GM12891 (cell line): ENCODE measurements at places on chromosomes 6 and 20.
A peak's percentile ranks its signal among the peaks of the same experiment; 100 is the strongest.

- no peak for DNase-seq
Observed at GRCh38 chr6:1473598-1473997, 84.2 kb downstream of the FOXF2 start.

DNA sequence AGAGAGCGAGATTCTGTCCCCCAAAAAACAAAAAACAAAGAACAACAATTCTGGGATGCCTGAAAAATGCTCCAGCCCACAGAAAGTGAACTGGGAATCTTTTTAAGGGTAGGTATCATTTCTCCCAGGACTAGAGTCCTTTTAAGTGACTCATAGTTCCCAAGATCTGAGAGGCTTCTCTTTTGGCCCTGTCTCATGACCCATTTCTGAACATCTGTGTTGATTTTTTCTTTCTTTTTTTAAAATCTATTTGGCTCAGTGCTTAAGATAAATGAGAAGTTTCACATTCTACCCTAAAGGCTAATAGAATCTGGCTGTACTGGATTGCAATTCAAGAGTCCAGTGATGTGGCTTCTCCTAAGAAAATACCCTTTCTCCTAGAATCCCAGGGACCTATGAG, 217.6 kb upstream of the FOXQ1 start:
- no peak for DNase-seq

DNA sequence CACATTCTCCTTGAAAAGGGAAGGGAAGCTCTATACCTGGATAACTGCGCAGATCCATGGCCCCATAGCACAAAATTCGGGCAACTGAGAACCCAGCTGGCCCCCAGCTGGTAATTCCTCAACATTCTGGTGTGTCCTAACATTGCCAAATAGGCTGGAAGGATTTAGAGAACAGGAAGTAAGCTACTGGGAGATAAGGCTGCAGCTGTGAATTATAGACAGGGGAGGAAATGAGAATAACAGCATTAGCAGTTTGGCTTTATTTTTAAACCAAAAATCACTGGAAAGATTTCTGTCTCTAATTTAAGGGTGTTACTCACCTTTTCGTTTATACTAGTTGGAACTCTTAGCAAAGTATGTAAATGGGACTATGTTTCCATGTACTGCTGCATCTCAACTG, 97.2 kb downstream of the TULP4 start:
- no peak for DNase-seq

GRCh38 chr20:63032861-63033793, 26.4 kb upstream of the BHLHE23 start:
- DNase-seq, result no peak

GRCh38 chr6:38056361-38056760, 236.8 kb downstream of the ZFAND3 start:
- no peak for DNase-seq

DNA sequence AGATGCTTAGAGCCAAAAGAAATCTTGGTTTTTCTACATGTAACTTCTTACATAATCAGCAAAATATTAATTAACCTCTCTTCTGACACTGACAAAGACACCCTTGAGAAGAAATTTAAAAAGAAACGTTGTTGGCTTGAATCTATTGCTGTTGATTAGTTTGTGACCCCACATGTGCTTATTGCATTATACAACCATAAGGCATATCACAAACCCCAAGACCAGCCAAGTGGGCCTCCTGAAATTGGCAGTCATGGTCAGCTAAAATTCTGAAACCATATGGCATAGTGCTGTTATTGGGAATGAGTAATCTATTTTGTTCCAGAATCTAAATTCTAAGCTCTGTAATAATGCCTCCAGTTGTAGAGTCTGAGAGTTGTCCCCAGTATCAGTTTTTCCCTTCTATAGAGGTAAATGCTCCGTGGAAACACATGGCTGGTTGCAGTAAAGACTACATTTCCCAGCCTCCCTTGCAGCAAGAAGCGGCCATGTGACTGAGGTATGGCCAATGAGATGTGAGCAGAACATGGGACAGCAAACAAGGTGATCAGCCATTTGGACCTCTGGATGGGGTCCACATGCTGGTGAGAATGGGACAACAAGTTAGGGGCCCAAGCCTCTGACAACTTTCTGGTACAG, 42.3 kb upstream of the PTPN1 start:
- DNase-seq, result no peak

- DNase-seq, result no peak
Observed at GRCh38 chr6:159806021-159806458, 6.0 kb downstream of the PNLDC1 start.

GRCh38 chr6:19356692-19357091, 480.5 kb upstream of the ID4 start:
- DNase-seq, result no peak

DNA sequence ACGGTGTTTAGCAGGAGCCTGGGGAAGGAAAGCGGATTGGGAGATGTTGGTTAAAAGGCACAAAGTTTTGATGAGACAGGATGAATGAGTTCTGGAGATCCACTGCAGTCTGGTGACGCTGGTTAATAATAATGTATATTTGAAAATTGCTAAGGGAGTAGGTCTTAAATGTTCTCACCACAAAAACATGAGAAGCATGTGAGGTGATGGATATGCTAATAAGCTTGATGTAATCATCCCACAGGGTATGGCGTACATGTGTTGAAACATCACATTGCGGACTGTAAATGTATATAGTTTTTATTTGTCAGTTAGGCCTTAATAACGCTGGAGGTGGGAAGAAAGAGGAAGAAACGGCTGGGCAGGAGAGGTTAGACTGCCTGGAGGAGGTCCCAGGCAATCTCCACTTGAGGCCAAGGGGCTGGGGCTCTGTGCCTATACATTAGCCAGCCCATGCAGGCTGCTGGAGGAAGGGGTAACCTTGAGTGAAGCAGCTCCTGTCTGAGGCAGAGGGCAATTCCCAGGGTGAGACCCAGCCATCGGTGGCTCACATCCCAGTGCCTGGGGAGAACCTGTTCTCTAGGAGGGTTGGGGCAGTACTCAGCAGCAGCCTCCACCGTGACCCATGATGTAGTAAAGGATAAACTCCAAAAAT, 188.2 kb upstream of the QKI start:
- DNase-seq, result no peak

- no peak for DNase-seq
Observed at GRCh38 chr6:136962661-136963060, 40.6 kb downstream of the SLC35D3 start.

- DNase-seq, result no peak
Observed at GRCh38 chr6:33944686-33945411, 141.0 kb upstream of the MLN start.

DNA sequence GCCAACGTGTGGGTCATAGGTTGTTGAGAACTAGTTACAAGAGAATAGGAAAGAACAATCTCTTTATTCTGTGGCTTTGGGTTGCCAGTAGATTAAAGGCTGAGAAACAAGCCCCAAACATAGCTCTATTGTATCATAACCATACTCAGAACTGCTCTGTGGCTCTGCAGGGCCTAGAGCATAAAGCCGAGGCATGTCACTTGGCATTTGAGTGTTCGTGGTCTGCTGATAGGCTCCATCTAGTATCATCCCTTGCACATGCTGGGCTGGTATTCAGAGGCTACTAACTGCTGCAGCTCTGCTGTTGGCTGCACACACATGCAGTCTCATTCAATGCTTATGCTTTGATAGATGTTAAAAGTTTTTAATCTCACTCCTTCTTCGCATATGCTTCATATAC, 157.9 kb downstream of the OGFRL1 start:
- no peak for DNase-seq

DNA sequence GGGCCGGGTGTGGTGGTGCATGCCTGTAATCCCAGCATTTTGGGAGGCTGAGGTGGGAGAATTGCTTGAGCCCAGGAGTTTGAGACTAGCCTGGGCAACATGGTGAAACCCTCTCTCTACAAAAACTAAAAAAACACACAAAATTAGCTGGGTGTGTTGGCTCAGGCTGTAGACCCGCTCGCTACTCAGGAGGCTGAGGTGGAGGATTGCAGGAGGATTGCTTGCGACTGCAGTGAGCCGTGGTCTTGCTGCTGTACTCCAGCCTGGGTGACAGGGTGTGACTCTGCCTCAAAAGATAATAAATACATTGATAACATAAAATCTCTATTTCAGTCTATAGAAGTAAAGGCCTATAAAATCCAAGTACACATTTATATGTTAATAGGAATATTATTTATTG, 49.3 kb downstream of the SLC17A5 start:
- DNase-seq, result no peak

GRCh38 chr6:73451223-73452106, 632 bp downstream of the CGAS start:
- peak; percentile 49 for DNase-seq

- DNase-seq, result no peak
Observed at GRCh38 chr20:38609815-38610214, 8.2 kb downstream of the ARHGAP40 start.

DNA sequence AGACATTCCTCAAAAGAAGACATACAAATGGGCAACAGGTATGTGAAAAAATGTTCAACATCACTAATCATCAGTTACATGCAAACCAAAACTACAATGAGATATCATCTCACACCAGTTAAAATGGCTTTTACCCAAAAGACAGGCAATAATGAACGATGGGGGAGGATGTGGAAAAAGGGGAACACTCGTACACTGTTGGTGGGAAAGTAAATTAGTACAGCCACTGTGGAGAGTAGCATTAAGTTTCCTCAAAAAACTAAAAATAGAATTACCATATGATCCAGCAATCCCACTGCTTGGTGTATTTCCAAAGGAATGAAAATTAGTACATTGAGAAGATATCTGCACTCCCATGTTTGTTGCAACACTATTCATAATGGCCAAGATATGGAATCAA, 8.6 kb upstream of the TMEM170B start:
- no peak for DNase-seq

GRCh38 chr6:137365707-137366437, 128.3 kb downstream of the OLIG3 start:
- no peak for DNase-seq

- no peak for DNase-seq
Observed at GRCh38 chr6:68760485-68760884, 125.4 kb downstream of the ADGRB3 start.

DNA sequence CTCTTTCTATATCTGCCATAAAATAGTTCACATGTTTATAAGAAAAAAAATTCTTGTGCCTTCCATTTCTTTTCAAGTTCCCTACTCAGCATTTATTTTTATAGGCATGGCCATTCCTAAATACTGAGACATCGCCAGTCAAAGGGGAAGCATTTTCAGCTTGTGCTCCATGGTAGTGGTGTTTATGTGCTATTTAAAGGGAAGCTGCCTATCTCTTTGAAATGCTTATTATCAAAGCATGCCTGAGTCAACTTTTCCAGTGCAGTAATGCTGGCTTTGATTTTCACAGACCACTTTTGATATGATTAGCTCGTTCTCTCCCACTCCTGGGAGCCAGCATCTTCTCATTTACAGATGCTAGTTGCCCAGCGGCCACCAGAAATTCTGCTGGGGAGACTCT, 124.1 kb upstream of the RIN2 start:
- DNase-seq, result no peak

GRCh38 chr6:33279971-33280511, 3.1 kb downstream of the B3GALT4 start:
- no peak for DNase-seq

DNA sequence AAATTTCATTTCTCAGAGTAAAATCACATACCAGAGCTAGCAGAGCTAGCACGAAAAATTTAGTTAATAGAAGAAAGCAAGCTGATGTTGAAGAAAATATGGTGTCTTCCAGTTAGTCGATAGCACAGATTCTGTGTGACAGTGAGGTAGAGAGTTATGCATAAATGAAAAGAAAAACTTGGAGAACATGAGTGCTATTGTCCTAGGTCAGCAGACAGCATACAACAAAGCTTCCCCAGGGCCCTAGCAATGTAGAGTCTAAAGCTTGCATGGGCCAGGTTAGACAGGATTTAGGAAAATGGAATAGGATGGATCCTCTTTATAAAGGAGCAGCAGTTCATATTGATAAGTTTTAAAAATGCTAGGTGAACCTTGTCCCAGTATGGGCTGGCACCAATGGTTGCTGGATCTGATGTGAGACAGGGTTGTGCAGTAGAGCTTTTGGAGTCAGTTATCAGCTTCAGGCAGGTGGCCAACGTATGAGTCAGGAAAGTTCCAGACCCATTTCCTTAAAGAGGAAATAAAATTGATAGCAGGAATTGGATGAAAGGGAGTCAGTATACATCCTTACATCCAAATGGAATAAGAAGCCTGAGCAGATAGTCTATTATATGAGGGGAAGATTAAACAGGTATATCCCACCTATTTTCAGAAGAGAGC, 277.2 kb downstream of the FRK start:
- DNase-seq, result no peak

- no peak for DNase-seq
Observed at GRCh38 chr6:137775720-137776119, 91.3 kb upstream of the TNFAIP3 start.

GRCh38 chr20:13745784-13746183, 38.9 kb downstream of the ESF1 start:
- DNase-seq, result no peak

DNA sequence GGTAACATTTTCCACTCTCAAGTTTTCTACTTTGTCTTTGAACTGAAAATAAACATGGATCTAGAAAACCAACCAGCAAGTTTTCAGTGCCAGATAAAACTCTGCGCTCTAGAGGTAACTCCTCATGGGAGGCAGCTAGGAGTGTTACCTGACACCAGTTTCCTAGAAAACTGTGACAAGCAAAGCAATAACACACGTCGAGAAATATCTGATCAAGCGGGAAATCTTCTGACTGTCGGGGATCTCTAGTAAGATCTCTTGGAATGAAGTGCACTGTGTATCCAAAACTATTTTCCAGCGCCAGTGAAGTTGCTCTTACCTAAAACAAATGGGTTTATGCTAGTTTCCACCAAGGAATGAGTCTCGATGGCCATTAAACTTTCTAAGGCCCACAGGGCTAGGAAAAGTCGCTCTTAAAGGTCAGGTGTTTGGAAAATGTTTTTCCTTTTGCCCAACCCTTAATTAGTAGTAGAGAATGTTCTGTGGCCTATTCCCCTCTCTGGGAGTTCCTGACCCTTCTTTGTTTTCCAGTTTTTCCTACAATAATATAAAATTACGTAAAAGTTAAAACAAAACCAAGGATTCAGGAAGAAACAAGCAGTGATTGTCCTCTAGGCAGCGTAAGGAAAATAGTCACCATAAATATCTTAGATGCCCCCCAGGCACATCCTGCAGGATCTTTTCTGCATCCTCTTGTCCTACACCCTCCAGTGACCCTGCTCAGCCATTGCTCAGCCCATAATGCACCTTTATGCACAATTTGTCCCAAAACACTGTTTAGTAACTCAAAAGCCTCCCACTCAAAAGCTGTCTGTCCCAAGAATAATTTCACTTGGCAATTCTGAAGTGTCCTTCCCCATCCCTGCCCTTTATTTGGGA, 137.7 kb upstream of the AKAP12 start:
- no peak for DNase-seq

GRCh38 chr6:150987855-150988464, 122.5 kb downstream of the MTHFD1L start:
- no peak for DNase-seq

DNA sequence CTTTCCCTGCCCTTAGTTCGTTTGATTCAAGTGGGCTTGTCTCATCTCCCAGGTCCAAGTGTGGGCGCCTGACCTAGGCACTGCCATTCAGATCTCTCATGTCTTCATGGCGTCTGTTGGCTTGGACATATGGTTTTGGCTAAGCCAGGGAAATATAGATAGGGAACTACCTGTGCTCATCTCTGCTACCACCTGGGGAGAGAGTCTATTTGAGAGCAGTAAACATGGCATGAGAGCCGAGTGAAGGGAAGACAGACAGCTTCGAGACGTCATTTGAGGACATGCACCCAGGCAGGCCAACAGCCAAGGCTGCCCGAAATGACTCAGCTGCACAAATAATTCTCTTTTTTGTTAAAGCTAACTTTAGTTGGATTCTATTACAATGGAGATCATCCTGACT, 370.7 kb upstream of the AGPAT4 start:
- no peak for DNase-seq

GRCh38 chr6:79607000-79607399, 24.1 kb upstream of the SH3BGRL2 start:
- no peak for DNase-seq

GRCh38 chr6:41716516-41717391, 18.7 kb downstream of the TFEB start:
- DNase-seq, result no peak
